ENCODE measurements at places on chromosomes 11 and 22. TPM values are rescaled to one million over a fixed set of nuclear protein-coding genes. Genes with fewer than 3 reads are reported as not detected.

The TANGO2 gene
- total RNA-seq: 12.2 TPM

The SERPING1 gene
- 0.91 TPM for total RNA-seq

The MS4A15 gene
- total RNA-seq: not detected

The UBE2L6 gene
- total RNA-seq: 34.7 TPM

The GDPD4 gene
- not detected for total RNA-seq

The OR56A3 gene
- total RNA-seq: not detected

The ST3GAL4 gene
- total RNA-seq: 28.9 TPM

The CFAP68 gene
- total RNA-seq: 32.1 TPM

The ACCS gene
- total RNA-seq: 19.0 TPM

Measured in A549 treated with Mapracorat at 1 μM for 4 hours (cell line).